ENCODE measurements at places on chromosomes 11 and 22.
A peak's percentile ranks its signal among the peaks of the same experiment; 100 is the strongest.

DNA sequence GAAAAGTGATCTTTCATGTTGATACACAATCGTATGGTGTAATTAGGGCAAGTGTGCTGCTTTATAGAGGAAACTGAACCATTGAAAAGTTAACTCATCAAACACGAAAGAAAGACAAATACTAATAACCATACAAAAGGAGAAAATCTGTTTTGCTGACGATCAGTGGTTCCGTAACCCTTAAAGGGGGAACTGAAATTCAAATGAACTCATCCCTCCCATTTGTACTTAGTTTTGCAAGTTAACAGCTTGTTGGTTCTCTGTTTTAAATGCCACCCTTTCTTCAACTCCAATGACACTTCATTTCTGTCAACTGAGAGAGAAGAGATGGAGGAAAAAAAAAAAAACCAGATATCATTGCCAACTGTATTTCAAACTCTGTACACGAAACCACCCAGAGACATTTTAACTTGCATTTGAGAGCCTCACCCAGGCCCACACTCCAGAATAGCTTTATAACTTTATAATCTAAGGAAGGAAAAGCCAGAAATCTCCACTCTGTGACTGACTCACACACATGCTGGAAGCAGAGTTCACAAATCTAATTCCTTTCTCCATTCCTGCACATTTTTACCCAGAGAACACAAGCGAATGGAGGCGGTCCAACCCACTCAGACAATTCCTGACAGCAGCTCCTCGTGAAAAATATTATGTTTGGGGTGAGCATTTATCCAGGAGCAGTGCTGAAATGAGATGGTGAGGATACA, 17.4 kb upstream of the CSNK2A3 start:
- DNase-seq, result no peak

DNA sequence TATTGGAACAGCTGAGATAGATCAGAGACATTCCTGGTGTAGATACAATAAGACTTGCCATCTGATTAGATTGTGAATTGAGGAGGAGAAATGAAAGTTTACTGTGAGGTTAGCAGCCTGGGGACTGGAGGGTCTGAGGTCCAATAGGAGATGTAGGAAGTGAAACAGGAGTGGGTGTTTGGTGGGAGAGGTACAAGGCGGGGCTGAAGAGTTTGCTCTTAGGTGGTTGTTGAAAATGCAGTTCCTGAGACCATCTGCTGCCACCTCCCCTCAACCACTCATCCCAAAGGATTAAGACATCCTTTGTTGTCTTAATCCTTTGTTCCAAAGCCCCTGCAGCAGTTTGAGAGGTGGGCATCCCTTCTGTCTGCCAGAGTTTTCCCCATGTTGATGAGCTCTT, 14.8 kb downstream of the PIWIL4 start:
- no peak for DNase-seq

DNA sequence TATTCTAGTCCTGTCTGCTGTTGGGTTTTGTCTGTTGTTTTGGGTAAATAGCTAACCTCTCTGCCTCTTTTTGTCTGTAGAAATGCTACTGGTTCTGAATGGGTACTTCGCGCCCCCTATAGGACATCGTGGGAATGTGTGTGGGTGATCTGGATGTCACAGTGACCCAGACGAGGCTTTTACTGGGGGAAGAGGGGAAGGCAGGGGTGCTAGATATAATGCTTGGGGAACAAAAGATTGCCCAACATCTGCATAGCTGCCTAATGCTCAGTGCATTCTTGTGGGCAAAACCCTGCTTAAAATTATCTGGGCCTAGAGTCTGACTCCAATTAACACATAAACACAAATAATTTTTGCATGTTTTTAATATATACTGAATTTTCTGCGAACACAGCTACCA, 57.7 kb downstream of the BMAL1 start:
- peak; percentile 58 for DNase-seq

DNA sequence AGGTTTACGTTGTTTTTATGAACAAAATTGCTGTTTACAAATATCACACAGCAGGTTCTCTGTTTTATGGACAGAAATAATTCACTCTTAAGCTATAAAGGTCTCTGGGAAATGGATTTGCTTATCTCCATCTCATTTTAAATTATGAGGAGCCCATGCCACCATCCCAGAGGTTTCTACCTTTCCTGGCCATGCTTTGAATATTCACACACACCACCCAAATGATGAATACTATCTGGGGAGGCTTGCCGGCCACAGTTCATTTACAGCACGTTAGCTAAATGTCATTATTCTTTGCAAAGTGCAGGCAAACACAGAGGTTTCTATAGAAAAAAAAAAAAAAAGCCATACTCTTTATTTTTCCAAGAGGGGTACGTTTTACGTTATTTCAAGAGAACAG, 1446.7 kb downstream of the FAM181B start:
- no peak for DNase-seq

GRCh38 chr11:77039491-77040400, 5.5 kb downstream of the B3GNT6 start:
- no peak for DNase-seq

GRCh38 chr22:20424932-20425565, 12.6 kb downstream of the SCARF2 start:
- no peak for DNase-seq

DNA sequence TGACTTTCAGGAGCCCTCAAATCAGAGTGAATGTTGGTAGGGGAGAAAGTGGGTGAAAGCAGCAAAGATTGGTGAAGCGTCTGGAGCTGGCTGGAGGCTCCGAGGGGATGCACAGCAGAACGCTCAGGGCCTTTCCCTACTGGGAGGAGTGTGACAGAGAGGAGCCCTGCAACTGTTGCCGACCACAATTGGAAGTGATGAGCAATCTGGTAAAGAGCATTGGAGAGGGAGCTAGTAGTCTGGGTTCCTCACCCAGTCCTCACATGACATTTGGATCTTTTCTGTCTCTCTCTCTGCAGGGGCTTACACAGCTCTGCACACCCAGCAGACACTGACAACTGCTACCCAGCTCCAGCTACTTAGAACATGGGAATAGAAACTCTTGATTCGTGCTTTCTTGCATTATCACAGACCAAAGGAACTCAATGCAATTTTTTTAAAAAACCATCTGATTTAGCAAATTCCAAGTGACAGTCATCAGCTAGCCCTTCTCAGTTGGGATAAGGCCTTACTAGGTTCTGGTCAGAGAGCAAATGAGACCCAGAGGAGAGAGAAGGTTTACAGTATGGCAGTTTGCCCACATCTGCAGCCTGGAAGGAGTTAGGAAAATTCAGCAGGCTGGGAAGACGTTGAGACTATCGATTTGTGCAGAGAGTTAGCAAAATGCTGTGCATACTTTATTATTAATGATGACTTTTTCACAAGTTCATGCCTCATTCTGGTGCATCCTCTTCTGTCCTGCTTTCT, 278.0 kb upstream of the PLET1 start:
- no peak for DNase-seq

DNA sequence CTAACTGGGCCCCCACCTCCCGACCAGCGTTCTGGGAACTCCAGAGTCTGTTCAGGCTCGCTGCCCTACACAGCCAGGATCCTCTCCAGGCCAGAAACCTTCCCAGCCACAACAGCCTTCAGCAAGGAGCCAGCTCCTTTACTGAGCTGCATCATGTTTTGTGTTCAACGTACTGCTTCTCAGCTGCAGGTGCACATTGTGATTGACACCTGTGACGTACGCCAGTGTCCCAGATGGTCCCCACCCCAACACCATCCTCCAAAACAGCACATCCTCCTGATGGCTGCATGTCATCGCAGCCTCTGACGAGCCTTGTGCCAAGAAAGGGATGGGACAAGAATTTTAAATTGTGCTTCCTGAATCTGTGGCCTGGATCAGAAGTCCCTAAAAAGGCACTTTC, 117.5 kb downstream of the SPATA19 start:
- DNase-seq, result no peak

DNA sequence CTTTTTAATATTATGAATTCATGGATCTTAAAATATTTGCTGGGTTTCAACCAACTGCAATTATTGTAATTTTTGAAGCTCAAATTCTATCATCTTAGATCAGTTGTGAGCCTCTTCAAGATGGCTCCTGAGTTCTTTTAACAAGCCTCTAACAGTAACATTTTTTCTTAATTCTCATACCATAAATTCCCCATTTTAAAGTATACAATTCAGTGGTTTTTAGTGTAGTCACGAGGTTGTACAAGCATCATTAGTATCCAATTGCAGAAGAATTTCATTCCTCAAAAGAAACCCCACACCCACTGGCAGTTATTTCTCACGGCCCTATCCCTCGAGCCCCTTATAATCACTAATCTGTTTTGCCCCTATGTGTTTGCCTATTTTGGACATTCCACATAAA, 270.8 kb downstream of the SBF2 start:
- DNase-seq, result no peak

- no peak for DNase-seq
These were observed 369.3 kb upstream of the SYN3 start for GRCh38 chr22:33427461-33427860.

GRCh38 chr11:72629266-72629665, 45.0 kb downstream of the PDE2A start:
- DNase-seq, result no peak

- DNase-seq, result no peak
These were observed 79.2 kb downstream of the BRD1 start for GRCh38 chr22:49748514-49748913.

- DNase-seq, result no peak
These were observed 9.8 kb downstream of the ARRB1 start for GRCh38 chr11:75341612-75342011.

DNA sequence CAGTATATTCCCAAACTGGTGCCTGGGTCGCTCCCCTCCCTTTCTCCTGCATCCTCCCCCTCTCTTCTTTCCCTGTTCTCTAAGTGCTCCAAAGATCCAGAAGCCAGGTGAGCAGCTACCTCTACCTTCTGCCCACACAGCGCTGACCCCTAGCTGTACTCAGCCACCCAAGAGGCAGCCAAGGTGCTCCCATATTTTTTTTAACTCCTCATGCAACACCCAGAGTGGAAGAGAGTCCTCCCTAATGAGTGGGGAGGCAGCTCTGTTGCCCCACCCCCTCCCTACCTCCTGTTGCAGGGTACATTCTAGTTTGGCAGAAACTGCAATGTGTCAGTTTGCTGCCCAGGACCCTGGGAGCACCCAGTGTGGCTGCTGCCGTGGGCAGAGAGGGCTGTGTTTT, 40.2 kb downstream of the RPL27A start:
- no peak for DNase-seq

- no peak for DNase-seq
These were observed 5.3 kb downstream of the PICALM start for GRCh38 chr11:86063536-86063935.

DNA sequence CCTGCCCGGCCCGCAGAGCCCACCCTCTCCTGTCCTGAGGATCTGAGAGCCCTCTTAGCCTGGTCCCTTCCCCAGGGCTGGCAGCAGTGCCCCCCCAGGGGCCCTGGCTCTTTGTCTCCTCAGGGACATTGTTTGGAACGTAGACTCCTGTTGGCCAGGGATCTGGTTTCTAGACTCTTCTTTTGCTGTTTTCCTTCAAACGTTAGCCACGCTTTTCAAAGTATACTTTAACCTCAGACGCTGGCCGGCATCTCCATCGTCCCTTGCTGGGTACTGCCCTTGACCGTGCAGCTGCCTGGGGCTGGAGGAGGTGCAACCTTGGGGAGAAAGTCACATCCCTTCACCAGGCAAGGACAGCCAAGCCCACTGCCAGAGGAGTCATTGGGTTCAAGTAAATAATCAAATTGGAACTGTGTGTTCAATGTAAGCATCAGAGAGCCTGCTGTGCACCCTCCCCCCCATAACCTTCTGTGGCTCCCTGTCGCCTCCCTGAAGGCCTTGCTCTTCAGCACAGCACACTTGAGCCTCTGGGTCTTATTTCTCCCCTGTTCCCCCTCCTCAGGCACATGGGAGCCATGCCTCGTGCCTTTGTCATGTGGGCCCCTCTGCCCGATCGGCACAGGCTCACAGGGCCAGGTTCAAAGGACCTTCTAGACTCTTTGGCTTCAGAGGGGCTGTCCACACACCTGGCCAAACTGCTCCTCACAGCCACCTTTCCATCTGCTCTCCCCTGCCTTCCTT, 21.8 kb upstream of the WNT7B start:
- DNase-seq, result no peak

GRCh38 chr11:117998664-117999353, 12.6 kb downstream of the IL10RA start:
- no peak for DNase-seq

GRCh38 chr22:35069541-35069940, 3.6 kb downstream of the ISX start:
- no peak for DNase-seq

DNA sequence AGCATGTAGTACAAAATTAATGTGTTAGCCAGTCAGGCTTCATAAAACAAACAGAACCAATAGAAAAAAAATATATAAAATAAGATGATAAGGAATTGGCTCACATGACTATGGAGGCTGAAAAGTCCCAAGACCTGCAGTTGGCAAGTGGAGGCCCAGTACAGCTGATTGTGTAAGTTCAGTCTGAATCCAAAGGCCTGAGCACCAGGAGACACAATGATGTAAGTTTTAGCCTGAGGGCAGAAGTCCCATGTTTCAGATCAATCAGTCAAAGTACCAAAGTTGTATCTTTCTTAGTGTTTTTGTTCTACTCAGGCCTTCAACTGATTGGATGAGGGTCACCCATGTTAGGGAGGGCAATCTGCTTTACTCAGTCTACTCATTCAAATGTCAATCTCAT, 14.3 kb upstream of the OR10D3 start:
- DNase-seq, result no peak

DNA sequence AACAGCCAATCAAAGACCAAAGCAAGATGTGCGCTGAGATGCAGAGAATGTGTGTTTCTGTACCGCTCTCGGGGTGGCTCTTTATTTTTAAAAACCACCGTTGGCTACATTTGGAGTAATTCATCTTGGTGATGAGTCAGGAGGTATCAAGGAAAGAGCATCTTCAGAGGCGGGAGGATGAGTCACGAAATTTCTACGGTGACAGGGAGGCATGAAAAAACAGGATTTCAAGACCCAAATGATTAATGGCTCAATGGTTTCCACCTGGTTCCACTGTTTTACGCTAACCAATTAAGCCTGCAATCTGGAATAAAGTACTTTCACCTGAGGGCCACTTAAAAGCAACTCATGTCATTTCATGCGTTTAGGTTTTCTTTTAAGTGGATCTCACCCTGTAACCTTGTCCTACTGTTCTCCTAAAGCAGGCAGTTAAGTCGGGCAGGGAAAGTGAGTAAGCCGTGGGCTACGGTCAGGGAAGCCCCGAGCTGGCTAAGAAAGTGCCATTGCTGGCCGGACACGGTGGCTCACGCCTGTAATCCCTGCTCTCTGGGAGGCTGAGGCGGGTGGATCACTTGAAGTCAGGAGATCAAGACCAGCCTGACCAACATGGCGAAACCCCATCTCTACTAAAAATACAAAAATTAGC, 74.6 kb downstream of the CELSR1 start:
- DNase-seq, result no peak
